NAMALWA (cell line): ENCODE measurements at places on chromosomes 7 and 10.

DNA sequence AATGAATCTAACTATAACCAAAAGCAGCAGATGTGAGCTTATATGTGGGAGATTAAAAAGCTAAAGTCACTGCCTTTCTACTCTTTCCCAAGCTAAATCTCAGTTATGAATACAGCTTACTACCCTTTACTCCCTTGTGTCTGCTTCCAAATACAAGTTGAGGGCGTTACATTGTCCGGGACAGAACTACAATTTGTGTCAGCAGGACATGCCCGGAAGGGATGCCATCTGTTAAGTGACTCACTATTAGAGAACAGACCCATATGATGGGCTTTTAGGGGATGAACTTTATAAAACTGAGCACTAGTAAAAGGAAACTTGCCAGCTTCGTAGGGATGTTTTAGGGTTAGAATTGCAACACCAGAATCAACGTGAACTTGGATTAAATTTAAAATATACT is 299.7 kb upstream of the CSTF2T start:
- DNase-seq, result no peak

DNA sequence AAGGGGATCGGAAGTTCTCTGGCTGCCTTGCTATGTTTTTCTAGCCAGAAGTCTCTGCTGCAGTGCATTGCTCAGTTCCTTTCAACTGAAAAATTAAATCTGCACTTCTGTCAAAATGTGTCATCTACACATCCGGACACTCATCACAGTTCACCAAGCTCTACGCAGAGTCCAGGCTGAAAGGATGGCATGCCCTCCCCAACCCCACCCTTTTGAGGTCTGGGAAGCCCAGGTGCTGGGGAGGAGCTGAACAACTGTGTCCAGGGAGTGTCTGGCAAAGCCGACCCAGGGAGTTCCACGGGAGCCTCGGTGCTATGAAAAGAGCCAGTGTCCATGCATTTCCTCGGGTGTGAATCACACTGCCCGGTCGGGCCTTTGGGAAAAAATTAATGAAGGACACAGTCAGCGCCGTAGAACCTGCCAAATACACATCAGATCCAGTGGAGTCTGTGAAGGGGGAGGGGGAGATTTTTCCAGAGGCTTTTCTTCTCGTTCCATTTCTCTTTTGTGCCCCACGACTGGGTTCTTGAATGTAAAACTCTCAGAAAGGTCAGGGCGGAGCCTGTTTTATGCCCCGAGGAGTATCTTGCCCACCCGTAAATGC is 757 bp upstream of the PALS2 start:
- DNase-seq, result peak; percentile 39

DNA sequence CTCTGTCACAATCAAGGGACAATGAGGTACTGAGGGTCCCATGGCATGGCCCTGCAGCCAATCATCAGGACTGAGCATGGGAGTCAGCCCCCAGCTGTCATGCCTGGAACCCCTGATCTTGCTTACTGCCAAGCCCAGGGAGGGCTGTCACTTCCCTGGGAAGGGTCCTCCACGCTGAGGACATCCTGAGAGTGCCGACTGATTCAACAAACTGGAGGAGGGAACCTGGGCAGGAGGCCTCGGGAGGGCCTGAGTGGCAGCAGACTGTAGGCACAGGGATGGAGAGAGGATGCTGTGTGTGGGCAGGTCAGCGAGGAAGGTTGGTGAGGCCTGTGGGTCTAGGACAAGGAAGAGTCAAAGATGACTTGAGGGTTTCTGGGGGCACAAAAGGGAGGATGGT is 154.3 kb downstream of the ZNF248 start:
- DNase-seq, result no peak

DNA sequence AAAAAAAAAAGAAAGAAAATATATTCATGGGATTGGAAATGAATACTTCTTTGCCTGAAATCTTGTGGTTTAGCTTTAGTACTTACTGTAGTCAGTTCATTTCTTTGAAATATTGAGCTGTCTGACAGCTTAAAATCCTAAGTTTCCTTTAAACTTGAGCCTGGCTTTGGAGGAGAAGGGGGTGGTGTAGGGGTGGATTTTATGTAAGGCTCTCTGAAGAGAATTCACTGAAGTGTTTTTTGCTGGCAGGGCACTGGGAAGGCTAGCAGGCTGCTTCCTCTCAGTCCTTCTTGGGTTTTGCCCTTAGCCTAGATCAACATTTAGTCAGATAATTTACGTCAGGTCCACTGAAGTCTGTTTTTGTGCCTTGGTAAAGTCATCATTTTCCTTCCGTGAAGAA is 516.5 kb downstream of the AUTS2 start:
- DNase-seq, result no peak

GRCh38 chr10:56912043-56912442 is 551.0 kb upstream of the ZWINT start:
- DNase-seq, result no peak

DNA sequence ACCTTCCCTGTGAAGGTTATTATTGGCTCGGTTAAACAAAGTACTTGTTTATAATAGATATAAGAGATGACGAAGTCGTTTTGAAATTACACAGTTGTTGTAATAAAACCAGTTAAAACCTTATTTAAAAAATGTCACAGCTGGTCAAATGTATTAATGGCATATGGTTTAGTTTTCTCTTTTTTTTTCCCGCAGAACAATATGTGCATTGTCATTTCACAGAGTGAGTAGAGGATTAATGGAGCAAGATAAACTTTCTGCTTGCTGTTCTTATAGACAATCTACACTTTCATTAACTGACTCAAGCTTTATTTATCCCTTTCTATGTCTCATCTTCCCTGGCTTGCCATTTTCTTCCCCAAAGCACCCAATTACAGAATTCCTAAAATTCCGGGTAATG is 404.3 kb upstream of the NPVF start:
- no peak for DNase-seq

GRCh38 chr10:50312464-50313437 is 61.4 kb upstream of the ASAH2 start:
- no peak for DNase-seq

DNA sequence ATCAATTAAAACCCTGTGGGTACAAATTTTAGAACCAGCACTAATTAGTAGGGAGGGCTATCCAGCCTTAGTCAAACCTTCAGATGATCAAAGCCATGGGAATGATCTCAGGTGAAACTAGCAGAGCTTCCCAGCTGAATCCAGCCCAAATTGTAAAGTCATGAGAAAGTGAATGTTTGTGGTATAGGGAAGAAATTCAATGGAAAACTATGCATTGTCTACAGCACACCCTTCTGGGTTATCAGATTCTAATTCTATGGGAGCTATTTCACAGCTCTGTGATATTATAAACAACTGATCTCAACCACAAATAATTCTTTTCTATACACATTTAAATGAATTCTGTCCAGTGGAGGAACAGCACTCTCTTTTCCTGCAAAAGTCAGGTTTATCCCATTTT is 24.6 kb upstream of the BMPER start:
- DNase-seq, result no peak

- DNase-seq, result no peak
Observed at GRCh38 chr10:72612203-72612826, 13.6 kb downstream of the MICU1 start.

GRCh38 chr7:115125750-115126149 is 203.9 kb downstream of the MDFIC start:
- DNase-seq, result no peak

DNA sequence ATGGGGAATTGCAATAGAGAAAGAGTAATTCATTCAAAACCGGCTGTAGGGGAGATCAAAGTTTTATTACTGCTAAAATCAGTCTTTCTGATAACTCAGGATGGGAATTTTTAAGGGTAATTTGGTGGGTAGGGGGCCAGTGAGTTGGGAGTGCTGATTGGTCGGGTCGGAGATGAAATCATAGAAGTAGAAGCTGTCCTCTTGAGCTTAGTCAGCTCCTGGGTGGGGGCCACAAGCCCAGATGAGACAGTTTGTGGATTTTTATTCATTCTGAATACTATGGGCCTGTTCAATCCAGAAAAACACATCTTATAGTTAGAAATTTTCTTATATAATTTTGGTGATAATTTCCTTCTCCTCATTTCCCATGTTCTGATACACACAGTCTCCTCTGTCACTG is 25.4 kb downstream of the CALD1 start:
- DNase-seq, result no peak

DNA sequence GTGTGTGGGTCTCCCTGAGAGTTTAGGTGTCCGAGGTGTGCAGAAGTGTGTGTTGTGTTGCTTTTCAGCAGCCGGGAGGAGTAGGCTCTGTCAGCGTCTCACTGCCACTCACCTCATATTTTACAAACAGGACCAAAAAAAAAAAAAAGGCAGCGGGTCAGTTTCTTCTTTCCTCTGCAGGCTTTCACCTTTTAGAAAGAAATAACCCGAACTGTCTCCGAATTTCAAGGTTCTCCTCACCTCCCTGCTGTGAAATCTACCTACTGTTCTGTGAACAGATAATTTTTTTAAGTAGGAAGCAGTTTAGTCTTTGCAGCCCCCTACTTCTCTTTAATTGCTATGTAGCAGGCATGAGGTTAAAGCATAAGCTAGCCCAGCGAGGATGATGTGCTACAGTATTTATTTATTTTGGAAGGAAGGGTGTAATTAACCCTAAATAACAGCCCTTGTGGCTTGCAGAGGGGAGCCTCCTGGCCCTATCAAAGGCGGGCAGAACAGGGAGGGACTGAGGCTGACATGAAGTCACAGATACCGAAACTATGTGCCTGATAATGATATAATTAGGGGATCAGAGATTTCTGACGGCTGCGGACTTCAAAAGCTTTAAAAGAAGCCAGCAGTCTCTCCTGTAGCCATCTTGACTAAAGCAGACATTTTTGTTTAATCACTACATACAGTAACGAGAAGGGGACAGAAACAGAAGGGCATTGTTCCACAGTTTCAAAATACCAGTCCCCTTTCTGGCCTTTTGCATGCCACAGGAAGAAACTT is 1.6 kb downstream of the BAMBI start:
- DNase-seq, result peak; percentile 30

DNA sequence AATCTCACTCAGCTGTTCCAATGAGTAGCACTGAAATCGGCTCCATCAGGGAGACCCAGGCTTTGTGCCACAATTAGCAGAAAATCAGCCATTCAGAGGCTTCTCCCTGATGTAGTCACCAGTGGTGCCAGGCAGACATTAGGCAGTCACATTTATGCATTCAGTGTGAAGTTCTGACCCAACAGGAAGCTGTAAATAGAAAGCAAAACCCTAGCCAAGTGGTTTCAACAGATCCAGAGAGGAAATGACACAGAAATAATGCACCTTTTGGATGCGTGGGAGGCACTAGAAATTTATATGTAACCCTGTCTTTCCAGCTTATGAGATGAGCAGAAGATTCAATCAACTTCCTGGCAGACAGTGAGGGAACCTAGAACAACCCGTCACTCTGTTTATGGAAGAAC is 186.4 kb downstream of the PDE1C start:
- no peak for DNase-seq

- DNase-seq, result no peak
Observed at GRCh38 chr10:10938676-10939075, 79.0 kb upstream of the CELF2 start.

- DNase-seq, result no peak
Observed at GRCh38 chr7:151168003-151168786, 701 bp upstream of the GBX1 start.

GRCh38 chr7:150481186-150481920 is 30.9 kb downstream of the GIMAP8 start:
- no peak for DNase-seq

DNA sequence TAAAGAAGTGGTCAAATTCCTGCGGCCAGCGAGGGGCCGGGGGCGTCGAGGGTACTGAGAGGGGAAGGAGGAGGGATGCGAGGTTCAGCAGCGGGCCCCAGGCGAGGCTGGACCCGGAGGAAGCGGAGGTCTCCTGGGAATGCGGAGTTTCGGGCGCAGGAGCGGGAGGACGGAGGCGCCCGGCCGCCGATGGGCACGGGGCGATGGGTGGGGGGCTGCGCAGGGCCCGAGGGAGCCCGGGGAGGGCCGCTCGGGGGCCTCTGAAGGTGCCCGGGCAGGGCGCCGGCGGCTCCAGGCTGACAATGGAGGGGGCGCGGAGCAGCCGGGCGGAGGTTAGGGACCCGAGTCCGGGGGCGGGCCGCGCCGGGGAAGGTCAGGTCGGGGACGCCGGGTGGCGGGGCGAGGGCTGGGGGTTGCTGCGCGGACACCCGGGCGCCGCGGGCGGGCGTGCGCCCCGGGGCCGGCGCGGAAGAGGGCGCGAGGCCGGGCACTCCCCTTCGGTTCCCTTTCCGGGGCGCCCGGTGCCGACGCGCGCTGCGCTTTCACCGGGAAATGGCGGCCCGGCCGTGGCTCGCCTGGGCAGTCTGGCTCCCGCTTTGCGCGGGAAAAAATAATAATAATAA is 683 bp downstream of the MACROH2A2 start:
- no peak for DNase-seq

DNA sequence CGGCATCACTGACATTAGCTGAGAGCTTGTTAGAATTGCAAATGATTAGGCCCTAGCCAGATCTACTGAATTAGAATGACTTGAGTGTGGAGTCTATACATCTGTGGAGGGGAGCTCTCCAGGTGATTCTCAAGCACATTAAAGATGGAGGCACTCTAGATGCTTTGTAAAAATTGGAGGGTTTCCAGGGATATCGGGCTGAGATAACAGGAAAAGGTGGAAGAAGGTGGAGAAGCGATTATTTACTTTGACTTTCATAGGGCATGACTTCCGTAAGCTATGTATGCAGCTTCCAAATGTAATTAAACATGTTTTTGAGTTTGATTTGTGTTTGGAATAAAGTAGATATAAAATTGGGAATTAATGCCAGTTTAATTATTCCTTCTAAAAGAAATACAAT is 235.0 kb upstream of the PTN start:
- DNase-seq, result no peak

GRCh38 chr7:21966271-21966670 is 20.6 kb upstream of the CDCA7L start:
- DNase-seq, result peak; percentile 61

DNA sequence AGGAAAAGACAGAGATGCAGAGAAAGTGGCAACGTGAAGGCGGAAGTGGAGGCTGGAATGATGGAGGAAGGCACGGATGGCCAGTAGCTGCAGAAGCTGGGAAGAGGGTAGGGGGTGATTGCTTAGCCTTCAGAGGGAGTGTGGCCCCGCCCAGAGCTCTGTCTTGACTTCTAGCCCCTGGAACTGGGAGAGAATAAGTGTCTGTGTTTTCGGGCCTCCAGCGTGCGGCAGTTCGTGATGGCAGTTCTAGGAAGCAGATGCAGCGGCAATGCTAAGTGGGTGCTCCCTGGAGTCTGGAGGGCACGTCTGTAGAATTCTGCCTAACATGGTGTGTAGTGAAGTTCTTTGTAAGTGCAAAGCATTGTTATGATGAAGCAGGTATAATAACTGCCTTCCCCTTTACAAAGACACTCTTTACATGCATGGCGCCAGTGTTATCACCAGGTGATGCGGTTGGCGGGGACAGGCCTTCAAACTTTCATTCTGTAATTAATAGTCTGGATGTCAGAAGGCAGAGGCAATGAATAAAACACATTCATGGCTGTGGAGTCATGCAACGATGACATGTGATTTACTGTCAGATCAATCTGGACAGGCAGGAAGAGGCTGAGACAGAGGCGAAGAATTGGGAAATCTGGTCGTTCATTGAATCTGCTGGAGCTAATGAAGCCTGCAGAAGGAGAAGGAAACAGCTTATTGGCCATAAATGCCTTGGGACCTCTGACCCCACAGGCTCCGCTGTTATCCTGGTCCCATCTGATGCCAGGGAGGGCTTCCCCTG is 228.6 kb downstream of the GLRX3 start:
- DNase-seq, result no peak
